ENCODE measurements at places on chromosomes 1 and 21. TPM values are rescaled to one million over a fixed set of nuclear protein-coding genes. Genes with fewer than 3 reads are reported as not detected.

Gene RIMKLA
- 0.09 TPM for total RNA-seq

Gene LBR
- 18.9 TPM for total RNA-seq

Gene LEFTY2
- not detected for total RNA-seq

Gene CCDC24
- 2.6 TPM for total RNA-seq

Gene LCE3E
- total RNA-seq, result not detected

Gene LAD1
- total RNA-seq, result not detected

Gene OPTC
- total RNA-seq, result not detected

Gene PBX1
- total RNA-seq, result 95.6 TPM

Gene CACNA1S
- total RNA-seq, result not detected

Gene ZNF593OS
- not detected for total RNA-seq

Gene TRABD2B
- total RNA-seq, result 0.16 TPM

Gene TNFRSF4
- total RNA-seq, result 0.65 TPM

Gene CHD5
- total RNA-seq, result 0.09 TPM

Gene FYB2
- total RNA-seq, result not detected

Gene MYBPH
- total RNA-seq, result 0.08 TPM

Gene ACBD3
- total RNA-seq, result 72.0 TPM

Gene SLFNL1
- total RNA-seq, result 0.09 TPM

Gene THEM5
- total RNA-seq, result not detected

Gene HNRNPCL2
- not detected for total RNA-seq

Gene RNU1-4
- under 0.01 TPM for total RNA-seq

Gene TTC39A
- total RNA-seq, result 0.25 TPM

Gene DMBX1
- not detected for total RNA-seq

Gene OR2T3
- total RNA-seq, result not detected

Gene TFF2
- not detected for total RNA-seq

Gene NBPF4
- not detected for total RNA-seq

Gene C1QC
- total RNA-seq, result not detected

Gene WNT9A
- 0.99 TPM for total RNA-seq

Gene MAP3K21
- 0.18 TPM for total RNA-seq

Gene UTS2
- not detected for total RNA-seq

Gene EFNA3
- total RNA-seq, result not detected

Gene FMN2
- total RNA-seq, result 8.1 TPM

Gene PADI2
- total RNA-seq, result 0.09 TPM

Gene TTC22
- not detected for total RNA-seq

Gene AGO3
- total RNA-seq, result 8.3 TPM

Gene ASAP3
- 46.9 TPM for total RNA-seq

Gene SPAG17
- total RNA-seq, result 0.09 TPM

Gene TTLL10
- total RNA-seq, result not detected

Gene CRYBG2
- total RNA-seq, result not detected

Gene GBP7
- not detected for total RNA-seq

Gene NTNG1
- total RNA-seq, result 2.0 TPM

Gene ABCG1
- total RNA-seq, result 0.08 TPM

Gene LCE3D
- not detected for total RNA-seq

Gene RNF186
- not detected for total RNA-seq

Gene TNFRSF18
- not detected for total RNA-seq

Gene NHLH1
- total RNA-seq, result not detected

Gene TAL1
- 0.08 TPM for total RNA-seq

Gene CNIH3
- 72.4 TPM for total RNA-seq

Gene PHACTR4
- 7.5 TPM for total RNA-seq

Gene PDZK1IP1
- not detected for total RNA-seq

Gene CELSR2
- 0.90 TPM for total RNA-seq

Gene CFHR1
- 1.1 TPM for total RNA-seq

Gene MEX3A
- total RNA-seq, result 0.90 TPM

Gene NR1I3
- total RNA-seq, result not detected

Data from fibroblast of the aortic adventitia (primary cell).